Left colon (tissue), 2 donors: ENCODE measurements at places on chromosomes 4 and X.
A peak's percentile ranks its signal among the peaks of the same experiment; 100 is the strongest.

DNA sequence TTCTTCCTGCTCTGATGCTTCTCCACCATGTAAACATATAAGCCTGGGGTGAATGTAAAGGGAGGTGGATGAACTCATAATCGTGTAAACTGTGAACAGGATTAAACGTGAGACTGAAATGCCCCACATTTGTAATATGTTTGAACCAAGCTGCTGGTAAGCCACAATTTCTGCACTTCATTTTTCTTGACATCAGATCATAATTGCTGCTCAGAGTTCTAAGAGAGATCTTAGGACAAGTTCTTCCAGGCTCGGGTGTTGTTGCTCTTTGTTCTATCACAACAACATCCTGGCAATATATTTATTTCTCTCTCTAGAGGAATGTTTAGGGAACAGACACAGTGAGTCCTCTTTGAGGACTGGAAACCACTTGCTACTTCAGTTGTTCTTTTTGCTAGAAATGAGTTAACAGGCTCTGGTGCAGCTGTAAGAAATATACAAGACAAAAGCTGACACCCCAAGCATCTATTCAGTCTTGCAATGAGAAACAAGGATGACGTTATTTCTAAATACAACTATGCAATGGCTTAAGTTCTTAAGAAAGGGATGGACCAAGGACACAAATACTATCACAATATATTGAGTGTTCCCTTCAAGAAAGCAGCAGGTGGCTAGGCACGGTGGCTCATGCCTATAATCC, 59.6 kb downstream of the LNX1 start:
- DNase-seq, result no peak

DNA sequence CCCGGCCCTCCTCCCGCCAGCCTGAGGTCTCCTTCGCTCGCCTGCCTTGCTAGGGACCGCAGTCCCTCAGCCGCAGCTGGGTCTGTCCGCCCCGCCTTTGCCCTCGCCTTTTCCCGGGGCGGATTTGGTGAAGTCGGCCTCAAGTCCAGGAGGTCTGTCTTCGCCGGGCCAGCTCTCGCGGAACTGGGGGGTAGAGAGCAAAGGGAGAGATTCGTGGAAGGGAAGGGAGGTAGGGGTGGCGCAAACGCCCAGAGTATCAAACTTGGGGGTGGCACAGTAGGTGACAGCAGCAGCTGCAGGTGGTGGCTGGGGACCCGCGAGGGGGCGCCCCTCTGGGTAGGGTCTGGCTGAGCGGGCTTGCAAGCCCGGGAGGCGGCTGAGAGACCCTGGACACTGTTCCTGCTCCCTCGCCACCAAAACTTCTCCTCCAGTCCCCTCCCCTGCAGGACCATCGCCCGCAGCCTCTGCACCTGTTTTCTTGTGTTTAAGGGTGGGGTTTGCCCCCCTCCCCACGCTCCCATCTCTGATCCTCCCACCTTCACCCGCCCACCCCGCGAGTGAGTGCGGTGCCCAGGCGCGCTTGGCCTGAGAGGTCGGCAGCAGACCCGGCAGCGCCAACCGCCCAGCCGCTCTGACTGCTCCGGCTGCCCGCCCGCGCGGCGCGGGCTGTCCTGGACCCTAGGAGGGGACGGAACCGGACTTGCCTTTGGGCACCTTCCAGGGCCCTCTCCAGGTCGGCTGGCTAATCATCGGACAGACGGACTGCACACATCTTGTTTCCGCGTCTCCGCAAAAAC, at the start of gene NPY2R:
TSS of gene NPY2R (plus strand) at position 379 of the 797 bp plus-strand sequence. CDS start 5,304 bp downstream, outside the sequence.
- DNase-seq, result no peak

DNA sequence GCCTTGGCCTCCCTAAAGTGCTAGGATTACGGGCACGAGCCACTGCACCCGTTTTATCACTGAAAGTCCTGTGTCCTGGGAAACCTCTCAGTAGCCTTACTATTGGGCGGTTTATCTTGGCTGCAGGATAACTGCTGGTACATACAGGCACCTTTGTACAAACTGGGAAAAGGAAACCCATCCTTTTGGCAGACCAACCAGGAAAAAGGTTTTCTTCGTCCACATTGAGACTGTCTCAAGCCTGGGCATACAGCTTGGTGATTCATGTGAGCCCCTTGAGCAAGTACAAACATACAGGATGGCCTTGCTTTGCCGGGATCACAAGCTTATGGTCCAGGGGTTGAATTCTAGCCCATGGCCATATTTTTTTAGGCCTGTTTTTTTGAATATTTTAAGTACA, 32.8 kb downstream of the RWDD4 start:
- no peak for DNase-seq

- no peak for DNase-seq
Measured at GRCh38 chr4:176187624-176188023, 7.8 kb downstream of the SPATA4 start.

- DNase-seq, result no peak
Measured at GRCh38 chr4:156113138-156113765, 159.6 kb upstream of the CTSO start.

- DNase-seq, result no peak
Measured at GRCh38 chrX:6505960-6506359, 29.0 kb downstream of the VCX3A start.

- DNase-seq, result no peak
Measured at GRCh38 chr4:138673053-138673452, 342.5 kb upstream of the NOCT start.

DNA sequence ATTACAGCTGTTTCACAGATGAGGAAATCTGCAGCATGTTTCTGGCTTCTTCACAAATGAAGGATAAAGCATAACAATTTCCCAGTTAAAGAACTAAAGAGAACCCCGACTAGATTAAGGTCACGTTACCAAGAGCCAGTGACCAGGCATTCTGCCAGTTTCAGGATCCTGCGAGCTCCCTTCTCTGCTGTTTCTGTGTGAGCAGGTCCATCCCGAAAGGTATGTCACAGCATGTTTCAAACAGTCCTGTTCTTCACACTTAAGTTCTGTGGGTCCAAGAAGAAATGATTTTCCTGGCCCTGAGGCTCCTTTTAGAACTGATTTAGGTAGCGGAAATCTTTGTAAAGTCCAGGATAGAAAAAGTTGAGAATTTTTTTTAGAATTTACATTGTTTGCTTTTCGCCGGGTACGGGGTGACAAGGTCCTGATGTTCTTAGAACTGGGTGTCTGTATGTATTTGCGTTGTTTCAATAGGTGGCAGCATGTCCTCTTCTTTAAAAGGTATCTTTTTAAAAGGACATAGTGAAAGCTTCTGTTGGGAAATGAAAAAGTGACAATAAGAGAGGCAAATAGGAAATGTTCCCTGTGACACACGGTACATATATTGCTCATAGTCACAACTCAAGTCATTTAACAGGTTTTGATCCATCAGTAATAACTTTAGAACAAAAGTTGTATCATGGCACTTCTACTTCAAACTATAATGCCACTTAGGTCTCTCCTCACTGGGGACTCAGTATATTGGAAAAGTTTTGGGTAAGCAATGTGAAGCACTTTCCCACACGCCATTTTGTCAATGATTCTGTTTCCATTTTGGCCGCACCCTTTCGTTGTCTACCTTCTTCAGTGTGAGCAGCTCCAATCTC, 18.4 kb downstream of the IL21 start:
- DNase-seq, result no peak

GRCh38 chrX:120999413-120999812, 13.9 kb upstream of the CT47A1 start:
- no peak for DNase-seq

DNA sequence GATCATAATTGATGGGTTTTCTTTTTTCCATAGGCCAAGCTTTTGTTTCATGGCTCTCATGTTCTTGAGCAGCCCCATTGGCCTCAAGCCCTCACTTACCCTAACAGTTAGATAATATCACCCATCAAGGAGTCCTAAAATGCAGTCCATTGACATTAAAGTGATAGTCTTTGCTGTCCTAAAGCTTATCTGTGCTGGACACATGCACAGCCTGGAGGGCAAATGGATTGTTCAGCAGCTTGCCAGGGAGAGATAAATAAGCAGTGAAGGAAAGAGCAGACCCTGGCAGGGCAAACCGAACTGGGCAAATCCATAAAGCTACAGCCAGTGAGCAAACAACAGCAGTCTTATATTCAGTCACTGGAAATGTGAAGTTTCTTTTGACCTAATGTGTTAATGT, 199.6 kb upstream of the MID1 start:
- DNase-seq, result no peak

- no peak for DNase-seq
Measured at GRCh38 chrX:77450996-77451395, 3.8 kb downstream of the FGF16 start.

- DNase-seq, result no peak
Measured at GRCh38 chr4:79906303-79906702, 166.7 kb downstream of the ANTXR2 start.

DNA sequence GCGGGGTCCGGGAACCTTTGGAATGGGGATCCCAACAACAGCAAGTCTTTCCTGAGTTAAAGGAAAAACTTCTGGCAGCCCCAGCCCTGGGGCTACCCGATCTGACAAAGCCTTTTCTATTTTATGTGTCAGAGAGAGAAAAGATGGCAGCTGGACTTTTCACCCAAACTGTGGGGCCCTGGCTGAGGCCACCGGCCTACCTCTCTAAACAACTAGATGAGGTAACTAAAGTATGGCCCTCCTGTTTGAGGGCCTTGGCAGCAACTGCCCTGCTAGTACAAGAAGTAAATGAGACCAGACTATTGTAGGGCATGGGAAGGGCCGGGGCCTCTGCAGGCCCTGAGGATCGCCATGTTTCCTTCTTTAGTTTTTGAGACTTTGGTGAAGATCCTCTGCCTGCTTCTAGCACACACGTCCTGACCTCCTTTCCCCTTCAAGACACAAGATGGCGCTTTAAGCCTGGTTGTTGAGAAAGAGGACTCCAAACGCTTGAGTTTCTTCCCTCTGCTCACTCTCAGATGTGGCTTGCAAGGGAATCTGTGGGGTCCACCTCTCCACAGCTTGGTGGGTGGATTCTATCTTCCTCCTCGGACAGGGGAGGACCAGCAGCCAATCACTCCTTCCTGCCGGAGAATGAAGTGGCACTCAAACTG, 18.5 kb upstream of the DRD5 start:
- DNase-seq, result peak; percentile 36

DNA sequence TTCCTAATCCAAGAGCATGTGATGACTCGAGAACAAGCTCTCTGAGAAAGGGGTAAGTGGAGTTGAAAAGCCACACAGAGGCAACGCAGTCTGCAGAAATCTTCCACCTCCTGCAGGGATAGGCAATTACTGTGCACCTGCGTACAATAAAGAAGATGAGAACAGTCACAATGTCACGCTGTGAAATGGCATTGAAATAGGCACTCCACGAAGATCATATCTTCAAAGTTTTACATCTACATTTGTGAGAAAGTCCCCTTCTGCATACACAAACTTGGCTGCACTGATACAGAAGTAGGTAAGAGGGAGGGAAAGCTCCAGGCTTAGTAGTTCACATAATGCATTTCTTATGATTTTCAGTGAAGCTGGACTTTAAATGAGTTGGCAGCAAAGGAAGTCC, 27.1 kb downstream of the DDX60L start:
- DNase-seq, result no peak

DNA sequence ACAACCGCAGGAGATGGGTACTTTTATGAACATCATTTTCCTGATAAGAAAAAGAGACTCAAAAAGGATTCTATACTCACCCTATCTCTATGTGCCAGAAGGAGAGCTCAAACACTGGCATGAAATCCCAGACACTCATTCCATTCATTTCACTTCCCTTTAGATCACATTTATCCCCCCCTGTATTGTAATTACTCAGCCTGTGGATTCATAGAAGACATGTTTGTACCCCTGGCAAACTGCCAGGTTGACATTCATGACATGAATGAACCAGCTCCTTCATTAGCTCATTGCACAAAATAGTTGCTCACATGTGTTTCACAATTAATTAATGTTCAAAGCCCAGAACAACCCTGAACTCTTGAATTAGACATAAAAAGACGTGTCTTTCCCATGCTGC, 4.9 kb downstream of the SMR3A start:
- no peak for DNase-seq

DNA sequence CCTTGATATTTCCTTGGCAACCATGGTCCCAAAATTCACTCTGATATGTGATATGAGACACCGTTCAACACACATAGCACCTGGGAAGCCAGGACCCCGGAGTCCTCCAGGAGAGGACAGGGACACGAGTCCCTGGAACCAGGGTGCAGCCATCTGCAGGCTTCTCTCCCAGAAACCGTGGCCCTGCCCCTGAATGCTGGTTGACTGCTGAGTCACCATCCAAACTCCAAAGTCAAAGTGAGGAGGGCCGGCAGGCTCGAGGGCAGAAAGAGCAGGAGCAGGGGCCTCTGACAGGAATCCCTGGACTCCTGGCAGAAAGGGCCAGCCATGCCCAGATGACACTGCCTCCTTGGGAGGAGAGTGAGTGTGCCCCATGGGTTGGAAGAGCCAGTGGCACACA, 6.9 kb upstream of the PNMA6A start:
- no peak for DNase-seq

- no peak for DNase-seq
Measured at GRCh38 chrX:134622056-134622812, 36.0 kb downstream of the PLAC1 start.
